ENCODE measurements at places on chromosomes 5 and 9.

DNA sequence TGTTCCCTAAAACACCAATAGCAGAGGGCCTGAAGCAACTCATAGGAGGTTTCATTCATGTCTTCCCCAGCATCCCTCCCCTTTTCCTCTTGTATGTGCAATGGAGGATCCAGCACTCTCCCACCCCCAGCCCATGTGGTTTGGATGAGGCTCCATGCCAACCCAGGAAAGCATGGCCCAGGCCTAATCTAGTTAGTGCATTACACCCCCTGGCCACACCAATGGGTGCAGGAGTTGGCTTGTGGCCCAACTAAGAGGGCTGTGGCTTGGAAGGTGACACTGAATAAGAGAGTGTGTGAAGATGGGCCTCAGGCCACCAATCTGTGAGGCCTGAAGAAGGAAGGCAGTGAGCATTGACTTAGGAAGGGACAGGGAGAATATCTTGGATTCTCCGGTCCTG, 70.8 kb upstream of the SMIM23 start:
- no peak for DNase-seq

GRCh38 chr9:21579247-21579671, 97.1 kb upstream of the IFNE start:
- peak; percentile 21 for DNase-seq

DNA sequence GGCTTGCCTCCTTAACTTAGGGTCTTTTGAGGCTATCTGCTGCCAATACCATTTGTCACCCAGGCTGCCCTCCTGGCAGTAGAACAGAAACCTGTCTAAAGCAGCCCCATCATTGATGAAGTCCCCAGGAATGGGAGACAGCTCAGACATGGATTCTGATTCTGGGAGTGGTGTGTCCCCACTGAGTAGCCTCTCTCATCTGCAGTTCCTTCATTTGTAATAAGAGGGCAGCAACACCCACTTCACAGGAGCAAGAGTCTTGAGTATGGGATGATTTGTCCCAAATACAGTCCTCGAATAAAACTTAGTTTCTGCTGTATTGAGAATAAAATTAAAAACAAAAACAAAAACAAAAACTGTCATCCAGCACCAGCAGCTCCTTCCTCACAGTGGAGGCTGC, 167.6 kb downstream of the ASTN2 start:
- DNase-seq = no peak

GRCh38 chr5:56270058-56270457, 36.9 kb upstream of the ANKRD55 start:
- no peak for DNase-seq

DNA sequence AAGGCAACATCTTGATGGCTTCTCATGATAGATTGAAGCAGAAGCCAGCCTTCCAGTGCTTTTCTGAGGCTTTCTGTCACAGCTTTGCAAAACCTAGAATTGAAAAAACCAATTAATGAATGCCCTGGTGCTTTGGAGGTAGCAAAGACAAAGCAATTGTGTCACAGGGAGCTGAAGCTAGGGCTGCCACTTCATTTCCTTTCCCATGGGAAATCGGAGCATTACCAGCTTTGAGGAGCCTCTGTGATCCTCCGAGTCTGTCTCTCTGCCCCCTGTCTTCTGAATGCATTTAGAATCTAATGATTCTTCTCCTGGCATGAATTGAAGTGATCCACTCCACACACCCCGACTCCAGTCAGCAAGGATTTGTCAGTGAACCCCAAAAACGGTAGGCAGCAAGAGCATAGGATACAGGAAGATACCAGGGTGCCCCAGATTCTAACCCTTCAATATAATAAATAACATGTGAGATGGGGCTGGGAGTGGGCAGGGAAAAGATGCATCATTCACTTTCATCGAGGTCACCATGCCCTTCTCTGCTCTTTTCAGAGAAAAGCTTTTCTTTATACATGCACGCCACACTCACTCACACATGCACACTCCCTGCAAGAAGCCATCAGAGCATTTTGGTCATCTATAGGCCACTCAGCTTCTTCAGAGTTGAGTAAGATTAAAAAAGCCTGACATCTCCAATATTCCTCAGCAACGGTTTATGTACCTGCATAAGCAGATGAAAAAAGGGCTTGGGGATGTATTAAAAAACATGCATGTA, 247.7 kb upstream of the ZNF462 start:
- no peak for DNase-seq

All from activated CD8-positive, alpha-beta memory T cell treated with anti-CD3 and anti-CD28 coated beads for 4 hours (primary cell).